HTR-8/SVneo (cell line): ENCODE measurements at places on chromosomes 7 and 10.

DNA sequence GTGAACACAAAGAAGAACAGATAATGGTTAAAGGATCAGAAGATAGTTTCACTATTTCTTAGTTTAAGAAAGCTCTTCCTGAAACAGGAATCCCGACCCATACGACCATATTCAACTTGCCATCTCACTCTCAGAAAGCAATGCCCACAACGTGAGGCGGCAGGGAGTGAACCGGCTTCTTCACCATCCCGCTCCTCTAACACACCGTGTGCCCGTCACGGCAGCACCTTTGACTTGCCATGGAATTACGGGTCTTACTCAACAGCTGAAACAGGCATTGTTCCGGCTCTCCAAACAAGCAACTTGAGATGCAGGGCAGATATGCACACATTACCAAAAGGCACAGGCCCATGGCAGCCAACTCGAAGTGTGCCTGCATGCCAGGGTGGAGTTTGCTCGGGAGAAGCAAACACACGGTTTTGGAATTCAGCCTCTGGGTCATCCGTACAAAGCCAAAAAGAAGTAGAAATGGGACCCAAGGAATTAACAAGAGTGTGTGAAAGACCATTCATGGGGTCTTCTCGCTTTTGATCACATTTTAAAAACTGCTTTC lies 293.6 kb downstream of the DNAJB6 start:
- DNase-seq = no peak

GRCh38 chr10:52756295-52756694 lies 16.3 kb downstream of the MBL2 start:
- DNase-seq = no peak

DNA sequence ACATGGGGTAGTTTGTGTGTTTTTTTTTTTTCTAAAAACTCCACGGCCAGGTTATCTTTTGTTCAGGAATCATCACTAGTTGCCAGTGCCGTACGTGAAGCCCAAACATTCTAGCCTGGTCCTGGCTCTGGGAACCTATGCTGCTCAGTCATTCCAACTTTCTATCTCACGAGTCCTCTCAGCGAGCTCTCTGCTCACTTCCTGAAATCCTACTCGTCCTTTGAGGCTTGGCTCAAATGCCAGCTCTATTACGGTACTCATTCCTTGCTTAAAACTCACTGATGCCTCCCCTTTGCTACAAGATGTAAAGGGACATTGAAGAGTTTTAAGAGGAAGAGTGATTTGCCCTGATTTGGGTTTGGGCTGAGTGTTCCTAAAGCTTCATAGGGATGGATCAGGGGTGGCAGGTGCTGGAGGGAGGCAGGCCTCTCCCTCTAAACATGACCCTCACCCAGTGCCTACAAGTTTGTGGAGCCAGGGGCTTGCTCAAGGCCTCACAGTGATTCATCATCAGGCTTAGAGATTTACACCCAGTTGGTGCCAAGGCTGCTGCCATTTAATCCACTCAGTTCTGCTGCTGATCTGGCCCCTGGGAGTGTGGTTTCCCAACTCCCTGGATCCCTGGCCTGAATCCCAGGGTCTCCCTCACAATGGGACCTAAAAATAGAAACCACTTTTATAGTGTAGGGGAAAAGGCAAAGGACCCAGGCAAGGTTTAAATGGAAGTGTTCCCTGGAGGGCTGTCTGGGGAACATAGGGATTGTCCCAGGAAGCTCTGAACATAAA lies 46.1 kb upstream of the R3HCC1L start:
- no peak for DNase-seq

DNA sequence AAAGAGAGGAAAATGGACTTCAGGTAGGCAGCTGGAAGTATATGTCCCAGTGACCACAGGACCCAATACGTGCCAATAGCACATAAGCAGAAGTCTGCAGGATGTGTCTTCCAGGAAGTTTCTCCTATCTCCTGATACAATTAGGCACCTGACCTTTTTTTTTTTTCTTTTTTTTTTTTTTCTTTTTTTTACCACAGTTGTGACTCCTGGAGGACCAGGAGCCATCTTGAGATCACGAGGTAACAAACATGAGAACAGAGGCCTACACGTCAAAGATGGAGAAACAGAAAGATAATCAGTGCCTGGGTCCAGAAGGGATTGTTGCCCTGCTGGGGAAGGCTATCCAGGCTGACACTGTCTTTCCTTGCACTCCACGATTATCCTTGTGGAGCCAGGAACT lies 312.4 kb upstream of the NEBL start:
- no peak for DNase-seq

DNA sequence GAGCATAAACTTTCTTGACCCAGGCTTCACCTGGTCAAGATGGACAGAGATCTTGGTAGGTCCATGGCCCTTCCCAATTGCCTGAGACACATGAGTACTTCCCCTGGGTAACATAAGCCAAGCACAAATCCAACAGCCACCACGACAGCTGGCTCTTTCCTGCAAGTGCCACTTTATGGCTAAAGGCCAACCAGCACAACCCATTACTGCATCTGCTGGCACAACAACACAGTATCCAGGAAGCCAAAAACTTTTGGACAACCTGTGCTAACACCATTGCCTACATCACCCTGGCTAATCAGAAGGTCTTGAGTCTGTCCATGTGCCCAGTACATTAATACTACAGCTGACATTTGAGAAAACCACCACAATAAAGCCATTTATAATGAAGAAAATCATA lies 548.0 kb upstream of the SEMA3D start:
- no peak for DNase-seq

DNA sequence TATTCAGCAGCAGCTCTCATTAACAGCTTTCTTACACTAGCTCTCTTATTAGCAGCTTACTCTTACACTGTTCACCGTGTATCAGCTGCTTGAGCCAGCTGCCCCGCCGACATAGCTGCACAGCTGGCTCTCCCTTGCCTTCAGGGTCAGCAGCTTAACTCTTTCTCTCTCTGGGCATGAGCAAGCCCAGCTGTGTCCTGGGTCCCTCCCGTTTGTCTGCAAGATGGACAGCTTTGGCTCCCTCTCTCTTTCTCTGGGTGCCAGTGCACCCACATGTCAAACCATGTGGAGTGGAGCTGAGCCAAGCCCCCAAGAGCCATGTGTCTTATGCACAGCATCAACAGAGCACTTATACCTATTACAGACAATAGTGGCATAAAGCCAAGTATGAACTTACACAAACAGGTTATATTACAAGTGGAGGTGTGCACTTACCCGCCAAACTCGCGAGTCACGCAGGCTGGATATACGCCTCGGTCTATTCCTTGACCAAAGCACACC lies 35.7 kb upstream of the MTPAP start:
- DNase-seq = peak; percentile 36

DNA sequence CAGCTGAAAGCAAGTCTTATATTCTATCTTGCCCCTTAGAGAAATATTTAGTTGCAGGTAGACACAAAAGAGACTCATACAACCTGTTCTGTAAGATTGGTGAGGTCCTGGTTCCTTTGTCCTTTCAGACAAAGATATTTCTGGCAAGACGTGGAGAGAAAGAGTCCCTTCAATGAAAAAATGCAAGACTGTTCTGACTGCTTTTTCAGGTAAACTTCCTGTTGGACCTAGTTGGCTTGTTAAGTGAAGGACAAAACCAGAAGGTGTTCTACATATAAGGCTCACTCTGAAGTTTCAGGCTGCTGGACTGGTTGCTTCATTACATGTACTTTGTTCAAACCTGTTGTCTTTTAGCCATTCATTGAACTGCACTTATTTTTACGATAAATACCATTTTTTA lies 119.0 kb upstream of the PTPRZ1 start:
- DNase-seq = no peak

GRCh38 chr7:99910976-99911375 lies 8.4 kb downstream of the TRIM4 start:
- DNase-seq = no peak

- DNase-seq = no peak
These were observed 67.0 kb downstream of the GRID1 start for GRCh38 chr10:86299562-86299961.

DNA sequence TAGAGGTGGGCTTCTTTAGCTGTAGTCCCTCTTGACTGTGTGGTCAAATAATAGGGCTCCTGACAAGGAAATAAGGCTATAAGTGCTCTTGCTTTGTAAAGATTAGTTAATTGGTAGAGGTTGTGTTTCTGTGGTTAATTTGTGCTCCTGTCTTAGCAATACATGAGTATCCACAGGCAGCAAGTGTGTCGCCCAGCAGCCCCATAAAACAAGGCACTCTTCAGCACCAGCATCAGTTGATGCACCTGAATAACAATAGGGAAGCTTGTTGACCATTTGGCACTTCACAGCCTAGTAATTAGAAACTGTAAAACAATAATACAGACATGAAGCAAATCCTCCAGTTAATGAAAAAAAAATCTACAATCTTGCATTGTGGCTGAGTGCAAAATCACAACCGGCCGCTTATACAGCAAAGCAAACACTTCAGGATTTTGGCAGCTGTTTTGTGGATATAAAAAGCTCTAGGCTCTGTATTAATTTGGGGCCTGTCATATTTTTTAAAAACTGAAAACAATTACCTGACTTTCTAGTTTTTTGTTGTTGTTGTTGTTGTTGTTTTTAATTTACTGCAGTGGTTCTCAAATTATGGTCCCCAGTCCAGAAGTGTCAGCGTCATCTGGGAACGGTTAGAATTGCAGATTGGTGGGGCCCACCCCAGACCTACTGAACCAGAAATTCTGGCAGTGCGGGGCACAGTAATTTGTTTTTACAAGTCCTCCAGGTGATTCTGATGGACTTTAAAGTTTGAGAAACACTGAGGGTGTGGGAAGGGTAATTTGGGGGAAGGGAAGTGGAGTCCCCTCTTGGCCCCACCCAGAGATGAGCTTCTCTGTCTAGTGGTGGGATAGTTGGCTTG lies 56.8 kb downstream of the AUTS2 start:
- no peak for DNase-seq

- DNase-seq = no peak
These were observed 71.9 kb upstream of the HABP2 start for GRCh38 chr10:113480851-113481502.

GRCh38 chr10:122659126-122659525 lies 40.5 kb downstream of the C10orf120 start:
- no peak for DNase-seq

DNA sequence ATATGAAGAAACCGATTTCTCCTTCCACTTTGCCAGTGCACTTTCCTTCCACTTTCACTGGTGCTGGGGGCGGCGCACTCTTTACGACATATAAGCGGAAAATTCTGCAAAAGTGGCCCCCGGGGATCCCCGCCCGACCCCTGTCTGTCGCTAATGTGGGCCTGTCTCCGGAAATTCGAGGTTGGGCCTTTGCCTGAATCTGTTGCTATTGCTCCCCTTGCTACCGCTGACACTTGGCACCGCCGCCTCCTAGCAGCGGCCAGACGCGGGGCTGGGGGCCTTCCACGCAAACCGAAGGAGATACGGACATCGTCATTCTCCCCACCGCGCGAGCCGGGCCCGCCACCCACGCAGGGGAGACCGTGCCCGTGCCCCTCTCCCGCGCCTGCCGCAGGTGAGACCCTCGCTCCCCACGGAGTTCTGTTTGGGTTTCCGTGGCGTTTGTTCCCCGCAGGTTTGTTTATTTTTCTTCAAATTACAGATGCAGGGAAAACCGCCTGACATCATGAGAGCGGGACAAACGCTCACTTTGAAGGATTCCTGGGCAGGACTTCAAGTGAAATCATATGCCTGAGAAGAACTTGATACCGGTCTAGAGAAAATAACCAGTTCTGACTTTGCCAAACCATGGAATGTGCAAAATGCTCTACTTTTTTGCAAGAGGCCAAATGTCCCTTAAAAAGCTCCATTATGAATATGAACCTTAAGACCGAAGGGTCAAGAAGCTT lies 5.0 kb downstream of the TWIST1 start:
- DNase-seq = no peak

DNA sequence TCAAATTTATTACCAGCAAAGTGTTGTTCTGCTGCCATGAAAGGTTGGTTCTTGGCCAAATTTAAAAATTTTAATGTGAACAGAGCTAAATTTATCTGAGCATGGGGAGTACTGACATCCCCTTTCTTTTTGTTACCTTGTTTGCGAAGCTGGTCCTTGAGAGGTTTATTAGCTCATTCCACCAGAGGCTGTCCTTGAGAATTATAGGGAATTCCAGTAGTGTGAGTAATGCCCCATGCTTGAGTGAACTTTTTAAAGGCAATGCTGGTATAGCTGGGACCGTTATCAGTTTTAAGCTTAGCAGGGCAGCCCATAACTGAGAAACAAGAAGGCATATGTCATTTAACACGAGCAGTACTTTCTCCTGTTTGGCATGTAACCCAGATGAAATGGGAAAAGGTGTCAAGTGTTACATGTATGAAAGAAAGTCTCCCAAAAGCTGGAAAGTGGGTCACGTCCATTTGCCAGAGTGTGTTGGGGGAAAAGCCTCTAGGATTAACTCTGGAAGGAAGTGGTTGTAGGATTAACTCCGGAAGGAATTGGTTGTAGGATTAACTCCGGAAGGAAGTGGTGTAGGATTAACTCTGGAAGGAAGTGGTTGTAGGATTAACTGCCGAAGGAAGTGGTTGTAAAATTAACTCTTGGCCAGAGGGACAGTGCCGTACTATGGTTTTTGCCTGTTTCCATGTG lies 37.3 kb upstream of the AKR1C2 start:
- no peak for DNase-seq

GRCh38 chr10:49134327-49134726 lies 506 bp upstream of the FAM170B start:
- no peak for DNase-seq

GRCh38 chr7:155867734-155868400 lies 55.6 kb upstream of the SHH start:
- no peak for DNase-seq

- DNase-seq = no peak
These were observed 1.6 kb upstream of the DNAJB6 start for GRCh38 chr7:157335236-157335635.

DNA sequence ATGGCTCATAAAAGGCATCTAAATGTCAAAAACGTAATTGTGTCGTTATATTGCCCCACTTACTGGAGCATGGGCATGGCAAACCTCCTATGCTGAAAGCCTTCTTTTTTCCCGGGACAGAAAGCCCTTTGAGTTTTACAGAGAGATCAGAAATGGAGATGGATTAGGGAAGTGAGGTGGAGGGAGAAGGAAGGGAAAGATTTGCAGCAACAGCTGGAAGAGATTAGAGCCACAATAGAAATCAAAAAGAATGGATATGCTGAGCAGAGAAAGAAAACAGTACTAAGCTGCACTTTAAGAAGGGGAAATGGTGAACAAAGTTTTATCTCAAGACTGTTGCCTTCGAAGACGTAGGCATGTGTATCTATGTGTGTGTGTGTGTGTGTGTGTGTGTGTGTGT lies 97.2 kb upstream of the PCGF5 start:
- DNase-seq = no peak

- DNase-seq = no peak
These were observed 76.1 kb downstream of the BICC1 start for GRCh38 chr10:58588673-58589265.

DNA sequence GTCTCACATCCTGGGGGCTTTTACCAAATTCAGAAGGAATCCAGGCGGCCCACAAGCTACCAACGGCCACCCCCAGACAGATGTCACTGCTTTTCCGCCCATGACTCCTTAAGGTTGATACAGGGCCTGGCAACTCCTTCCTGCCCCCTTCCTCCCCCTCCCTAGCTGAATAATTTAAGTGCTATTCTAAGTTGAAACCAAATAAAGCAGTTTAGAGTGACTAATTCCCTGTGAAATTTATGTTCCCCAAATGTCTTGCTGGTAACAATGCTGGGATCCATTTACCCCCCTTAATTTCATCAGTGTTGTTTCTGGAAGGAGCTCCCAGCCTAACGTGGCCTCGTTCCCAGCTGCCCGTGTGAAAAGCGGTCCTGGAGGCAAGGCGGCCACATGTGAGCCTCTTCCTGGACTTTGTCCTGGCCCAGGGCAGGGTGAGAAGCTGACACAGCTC lies 109.6 kb downstream of the TMEM130 start:
- no peak for DNase-seq
